Stimulated activated CD8-positive, alpha-beta memory T cell treated with anti-CD3 and anti-CD28 coated beads, Interleukin-4, amount 100 ng/mL, for 1 hour (primary cell): ENCODE measurements at places on chromosomes 6 and 20.

GRCh38 chr6:85674604-85675003, 31.9 kb upstream of the SYNCRIP start:
- DNase-seq, result no peak

DNA sequence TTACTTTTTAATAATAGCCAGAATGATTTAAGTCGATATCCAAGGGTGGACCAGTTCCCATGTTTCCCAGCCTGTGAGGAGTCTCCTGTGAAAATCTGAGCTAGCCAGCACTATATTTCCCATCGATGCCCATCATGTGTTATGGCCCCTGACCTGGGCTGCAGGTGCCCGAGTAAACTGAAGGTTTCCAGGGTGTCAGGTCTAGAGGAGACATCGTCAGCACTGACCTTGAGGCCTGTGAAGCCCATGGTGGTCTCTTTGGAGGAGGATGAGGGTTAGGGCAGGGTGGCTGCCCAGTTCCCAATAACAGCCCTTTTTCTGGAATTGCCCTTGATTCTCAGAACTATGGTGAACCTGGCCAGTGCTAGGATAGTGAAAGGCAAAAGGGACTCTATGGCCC, 63.0 kb upstream of the TOP1 start:
- DNase-seq, result no peak

DNA sequence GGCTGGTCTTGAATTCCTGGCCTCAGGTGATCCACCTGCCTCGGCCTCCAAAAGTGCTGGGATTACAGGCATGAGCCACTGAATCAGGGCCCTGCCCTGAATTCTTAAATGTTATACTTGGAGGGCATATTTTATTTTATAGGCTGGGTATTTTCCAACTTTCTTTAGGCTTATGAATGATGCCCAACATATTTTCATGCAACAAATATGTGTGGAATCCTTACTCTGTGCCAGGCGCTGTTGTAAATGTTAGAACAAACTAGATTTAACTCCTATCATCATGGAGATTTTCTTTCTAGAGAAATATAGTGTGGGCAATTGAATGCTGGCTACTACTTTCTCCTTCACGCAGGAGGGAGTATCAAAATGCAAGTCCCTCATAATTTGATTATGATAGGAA, 71.2 kb downstream of the SAMD5 start:
- DNase-seq, result no peak

DNA sequence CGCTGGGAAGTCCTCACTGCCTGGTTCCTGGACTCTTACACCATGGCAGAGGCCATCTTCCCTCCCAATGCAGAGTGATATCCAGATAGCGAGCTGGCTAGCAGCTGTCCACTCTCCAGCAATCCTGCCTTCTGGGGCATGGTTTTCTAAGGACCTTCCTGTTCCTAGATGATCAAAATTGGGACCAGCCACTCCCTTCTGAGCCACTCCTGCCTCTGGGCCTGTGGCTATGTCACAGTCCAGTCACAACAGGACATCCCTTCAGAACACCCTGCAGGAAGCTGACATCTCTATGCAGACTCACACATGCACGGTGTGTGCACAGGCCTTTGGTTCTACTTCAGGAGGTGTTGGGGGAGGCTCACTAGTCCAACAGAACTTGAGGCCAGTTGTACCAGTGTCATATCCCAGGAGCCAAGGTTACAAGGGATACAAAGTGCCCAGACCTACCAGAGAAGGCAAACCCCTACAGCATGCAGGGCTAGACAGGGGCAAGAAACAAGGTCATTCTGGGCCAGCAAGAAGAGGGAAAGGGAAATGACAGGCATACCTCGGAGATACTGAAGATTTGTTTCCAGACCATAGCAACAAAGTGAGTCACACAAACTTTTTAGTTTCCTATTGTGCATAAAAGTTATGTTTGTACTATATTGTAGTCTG, 2.7 kb upstream of the MCCD1 start:
- DNase-seq, result no peak

DNA sequence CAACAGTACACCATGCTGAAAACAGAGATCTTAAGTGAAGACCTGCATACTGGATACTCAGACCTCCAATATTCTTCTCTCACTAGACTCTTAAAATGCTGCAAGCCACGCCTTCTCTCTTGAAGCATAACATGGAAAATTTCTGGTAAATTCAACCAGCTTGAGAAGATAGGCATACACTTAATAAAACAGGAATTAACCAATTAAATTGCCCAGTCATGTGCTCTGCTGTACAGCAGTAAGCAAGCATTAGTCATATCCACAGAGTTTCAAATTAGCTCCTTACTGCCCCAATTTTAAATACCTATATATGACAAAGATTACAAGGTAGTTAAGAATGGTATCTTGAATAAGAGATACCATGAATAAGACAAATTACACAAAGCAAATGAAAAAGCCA, 53.8 kb downstream of the C6orf58 start:
- no peak for DNase-seq
